Fibroblast of mammary gland (primary cell): ENCODE measurements at places on chromosomes 11 and 22.
A peak's percentile ranks its signal among the peaks of the same experiment; 100 is the strongest.

DNA sequence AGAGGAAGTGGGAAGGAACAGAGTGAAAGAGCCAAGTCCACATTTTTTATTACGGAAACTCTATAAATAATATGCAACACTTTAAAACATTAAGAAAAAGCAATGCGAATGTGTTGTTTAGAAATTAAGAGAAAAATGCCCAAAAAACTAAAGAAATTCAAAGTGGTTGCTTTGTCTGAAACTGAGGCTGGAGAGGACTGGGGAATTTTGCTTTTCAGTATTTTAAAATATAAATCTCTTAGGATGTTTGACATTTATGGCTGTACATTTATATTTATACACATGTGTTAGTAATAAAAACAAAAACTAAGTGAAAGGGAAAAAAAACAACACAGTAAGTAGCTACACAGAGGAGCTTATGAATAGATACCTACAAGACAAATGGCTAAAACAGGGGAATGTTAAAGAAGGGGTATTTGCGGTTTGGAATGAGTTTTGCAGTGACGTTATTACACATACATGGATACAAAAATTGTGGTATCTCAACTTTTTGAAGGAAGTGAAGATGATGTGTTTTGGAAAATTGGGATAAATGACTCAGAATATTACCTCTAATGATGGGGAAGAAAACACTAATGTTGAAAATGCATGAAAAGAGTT, 97.0 kb upstream of the DRD2 start:
- peak; percentile 7 for DNase-seq

DNA sequence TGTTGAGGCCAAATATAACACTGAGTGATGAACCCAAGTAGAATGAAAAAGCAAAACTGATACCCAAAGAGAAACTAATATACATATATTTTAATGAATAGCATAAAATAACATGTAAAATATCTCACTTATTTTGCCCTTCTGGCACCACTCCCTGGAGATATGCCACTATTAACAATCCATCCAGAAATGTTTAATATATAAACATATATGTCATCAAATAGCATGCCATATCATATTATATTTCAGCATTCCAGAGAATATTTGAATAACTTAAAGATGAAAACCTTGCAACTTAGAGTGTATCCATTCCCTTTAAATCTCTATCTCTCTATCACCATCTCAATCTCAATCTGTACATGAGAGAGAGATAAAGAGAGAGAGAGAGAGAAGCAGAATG, 1073.3 kb upstream of the RAG2 start:
- DNase-seq, result no peak

DNA sequence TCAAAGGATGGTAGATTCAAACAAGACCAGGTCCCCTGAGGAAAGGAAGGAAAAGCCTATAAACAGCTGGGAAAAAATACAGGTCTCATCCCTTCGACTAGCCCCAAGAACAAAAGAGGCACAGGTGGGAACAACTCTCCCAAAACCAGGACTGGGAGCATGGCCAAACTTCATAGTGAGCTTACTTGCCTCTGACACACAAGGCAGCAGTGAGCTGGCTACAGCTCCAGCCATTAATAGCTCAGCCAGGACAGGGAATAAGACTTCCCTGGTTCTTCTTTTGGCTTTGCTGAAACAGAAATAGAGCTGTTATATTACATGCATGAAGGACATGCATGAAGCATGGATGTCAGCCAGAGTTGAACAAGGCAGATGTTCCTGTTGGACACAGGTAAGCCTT, at the start of gene OR10A2:
Gene OR10A2 (plus strand): TSS at position 97 of the 400 bp plus-strand sequence. CDS start 6,698 bp downstream, outside the sequence.
- DNase-seq, result peak; percentile 46

GRCh38 chr11:131279654-131280384, 90.6 kb upstream of the NTM start:
- DNase-seq, result peak; percentile 7

- DNase-seq, result no peak
Observed at GRCh38 chr22:24483976-24484545, 11.1 kb upstream of the UPB1 start.

GRCh38 chr11:48041877-48042695, 61.7 kb downstream of the PTPRJ start:
- peak; percentile 42 for DNase-seq

DNA sequence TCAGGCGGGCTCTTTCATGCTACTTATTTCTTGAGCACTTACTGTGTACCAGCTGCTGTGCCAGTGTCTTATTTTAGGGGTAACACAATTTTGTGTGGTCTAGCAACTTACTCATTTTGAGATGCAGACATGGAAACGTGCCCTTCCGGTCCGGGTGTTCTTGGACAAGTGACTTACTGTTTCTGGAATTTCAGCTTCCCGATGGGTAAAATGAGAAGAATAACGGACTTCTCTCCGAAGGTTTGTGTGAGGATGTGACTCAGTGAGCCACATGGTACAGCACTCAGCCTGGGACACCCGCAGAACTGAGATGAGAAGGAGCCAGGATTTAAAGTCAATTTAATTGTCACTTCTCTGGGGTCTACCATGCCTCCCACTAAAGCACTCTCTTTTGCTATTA, 114.5 kb upstream of the SYT13 start:
- DNase-seq, result peak; percentile 82

GRCh38 chr11:70527429-70528045, 129.2 kb downstream of the CTTN start:
- no peak for DNase-seq

DNA sequence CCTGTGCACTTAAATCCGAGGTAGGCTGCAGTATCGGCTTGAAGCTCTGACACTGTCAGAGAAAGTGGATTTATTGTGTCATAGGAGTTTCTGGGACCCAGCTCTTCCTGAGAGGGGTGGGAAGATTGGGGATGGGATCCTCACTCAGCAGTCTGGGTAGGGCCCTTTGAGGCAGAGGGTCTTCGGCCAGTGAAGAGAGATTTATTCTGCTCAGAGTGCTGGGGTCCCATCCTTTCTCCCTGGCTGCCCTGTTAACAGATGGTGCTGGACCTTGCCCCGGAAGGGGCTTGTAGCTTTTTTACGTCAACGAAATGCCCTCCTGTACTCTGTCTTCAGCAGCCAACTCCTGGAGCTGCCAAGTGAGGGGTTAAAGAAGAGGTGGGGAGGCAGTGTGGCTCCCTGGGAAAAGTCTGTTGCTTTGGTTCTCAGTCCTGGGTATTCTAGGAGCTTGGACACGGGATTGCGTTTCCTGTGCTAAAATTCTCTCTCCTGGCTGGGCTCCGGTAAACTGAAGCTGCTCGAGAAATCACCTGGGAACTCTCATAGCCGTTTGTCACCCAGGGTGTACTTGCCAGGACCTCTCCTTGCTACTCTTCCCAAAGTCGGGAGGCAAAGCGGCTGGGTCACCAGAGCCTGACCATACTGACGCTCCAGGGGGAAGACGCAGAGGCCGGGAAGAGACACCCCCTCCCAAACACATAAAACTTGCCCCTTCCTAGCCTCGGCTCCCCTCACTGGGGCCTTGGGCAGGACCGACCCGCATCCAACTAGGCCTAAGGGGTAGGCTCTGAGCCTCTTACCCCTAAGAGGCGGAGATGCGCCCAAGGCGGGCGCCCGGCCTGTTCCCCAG, 806 bp upstream of the SMDT1 start:
- peak; percentile 51 for DNase-seq

DNA sequence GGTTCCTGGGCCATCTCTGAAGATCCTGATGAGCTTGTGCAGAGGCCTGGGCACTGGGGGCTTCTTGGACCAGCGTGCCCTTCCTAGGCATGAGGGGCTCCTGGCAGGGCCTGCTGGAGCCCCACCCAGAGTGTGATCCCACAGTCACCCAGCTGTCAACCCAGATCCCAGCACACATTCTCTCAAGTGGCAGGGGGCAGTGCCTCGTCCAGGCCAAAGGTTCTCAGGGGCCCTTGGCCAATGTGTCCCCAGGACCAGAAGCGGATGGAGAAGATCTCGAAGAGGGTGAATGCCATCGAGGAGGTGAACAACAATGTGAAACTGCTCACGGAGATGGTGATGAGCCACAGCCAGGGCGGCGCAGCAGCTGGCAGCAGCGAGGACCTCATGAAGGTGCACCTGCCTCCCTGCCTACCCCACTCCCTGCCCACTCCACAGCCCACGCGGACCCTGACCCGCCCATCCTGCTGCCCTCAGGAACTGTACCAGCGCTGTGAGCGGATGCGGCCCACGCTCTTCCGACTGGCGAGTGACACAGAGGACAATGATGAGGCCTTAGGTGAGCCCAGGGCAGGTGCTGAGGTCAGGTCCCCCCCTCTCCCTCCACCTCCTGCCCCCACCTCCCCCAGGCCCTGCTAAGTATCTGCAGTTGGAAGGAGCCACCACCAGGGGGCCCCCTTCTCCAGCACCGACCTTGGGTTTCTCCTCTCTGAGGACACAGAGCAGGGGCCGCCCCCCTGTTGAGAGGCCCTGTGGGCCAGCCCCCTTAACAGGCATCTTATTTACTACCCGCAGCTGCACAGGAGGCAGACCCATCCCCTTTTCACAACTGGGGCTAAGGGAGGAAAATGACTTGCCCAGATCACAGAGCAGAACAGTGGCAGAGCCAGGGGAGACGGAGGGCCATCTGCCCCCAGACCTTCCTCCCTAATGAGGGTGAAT, 14.7 kb downstream of the GGA1 start:
- peak; percentile 49 for DNase-seq

GRCh38 chr22:17411213-17411612, 42.0 kb downstream of the CECR2 start:
- DNase-seq, result no peak

GRCh38 chr22:49566693-49567092, 261.0 kb downstream of the BRD1 start:
- no peak for DNase-seq

GRCh38 chr11:79956061-79956460, 515.2 kb upstream of the TENM4 start:
- no peak for DNase-seq

GRCh38 chr11:59302991-59303390, 55.7 kb upstream of the OR5AN1 start:
- DNase-seq, result no peak

- no peak for DNase-seq
Observed at GRCh38 chr22:48333816-48334735, 1493.6 kb downstream of the BRD1 start.

DNA sequence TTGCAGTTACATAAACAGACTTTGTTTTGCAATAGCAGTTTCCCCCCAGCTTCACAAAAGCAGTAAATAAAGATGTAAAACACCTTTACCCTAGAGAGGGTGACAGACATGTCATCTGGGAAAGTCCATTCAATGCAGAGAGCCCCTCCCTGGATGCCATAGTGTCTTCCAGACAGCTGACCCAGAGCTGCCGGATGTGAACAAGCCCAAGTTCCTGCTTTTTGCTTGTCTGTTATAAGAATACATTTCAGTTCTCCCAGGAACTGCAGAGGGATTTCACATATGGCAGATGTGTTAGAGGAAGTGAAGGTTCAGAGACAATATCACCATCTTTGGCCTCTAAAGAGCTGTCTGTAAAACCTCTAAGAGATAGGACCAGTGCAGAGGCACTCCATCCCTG, 48.9 kb downstream of the RELT start:
- DNase-seq, result no peak

DNA sequence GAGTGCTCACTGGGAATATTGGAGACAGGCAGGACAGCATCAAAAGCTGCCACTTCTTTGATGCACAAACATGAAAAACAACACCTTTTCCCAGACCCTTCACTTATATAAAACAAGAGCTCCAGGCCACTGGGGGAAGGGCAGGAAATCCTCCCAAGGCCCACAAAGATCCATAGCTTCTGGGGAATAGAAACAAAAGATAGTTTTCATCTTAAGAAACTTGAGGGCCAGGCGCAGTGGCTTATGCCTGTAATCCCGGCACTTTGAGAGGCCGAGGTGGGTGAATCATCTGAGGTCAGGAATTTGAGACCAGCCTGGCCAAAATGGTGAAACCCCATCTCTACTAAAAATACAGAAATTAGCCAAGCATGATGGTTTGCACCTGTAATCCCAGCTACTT, 15.3 kb downstream of the RTL6 start:
- peak; percentile 25 for DNase-seq

GRCh38 chr11:34013898-34014571, 37.5 kb upstream of the CAPRIN1 start:
- no peak for DNase-seq

DNA sequence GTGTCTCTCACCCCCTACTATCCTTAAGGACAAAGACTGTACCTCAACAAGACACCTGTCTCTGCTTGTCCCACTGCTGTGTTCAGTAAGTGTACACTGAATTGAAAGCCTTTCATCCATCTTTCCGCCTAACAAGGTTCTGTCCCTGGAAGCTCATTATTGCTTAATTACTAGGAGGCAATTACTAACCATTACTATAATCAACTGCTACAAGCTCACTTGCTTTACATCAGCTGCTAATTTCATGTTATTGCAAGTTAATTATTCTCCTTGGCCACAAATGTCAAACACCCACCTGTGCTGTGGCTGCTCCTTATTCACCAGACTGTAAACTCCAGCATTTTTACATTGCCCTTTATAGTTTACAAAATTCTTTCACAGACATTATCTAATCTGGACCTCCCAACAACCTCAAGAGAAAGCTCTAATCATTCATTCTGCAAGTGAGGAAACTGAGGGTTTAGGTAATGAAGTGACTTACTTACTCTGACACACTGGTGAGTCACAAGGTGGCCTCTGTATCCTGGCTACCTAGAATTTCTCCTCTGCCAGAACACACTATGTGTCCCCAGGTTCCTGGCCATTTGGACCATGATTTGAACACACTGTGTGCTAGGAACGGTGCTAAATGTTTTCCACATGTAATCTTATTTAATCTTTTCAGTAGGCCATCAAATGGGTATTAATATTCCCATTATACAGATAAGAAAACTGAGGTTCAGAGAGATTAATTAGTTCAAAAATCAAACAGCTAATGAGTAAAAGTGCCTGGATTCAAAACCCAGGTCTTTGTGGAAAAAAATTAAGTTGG, 66.7 kb downstream of the RAB30 start:
- DNase-seq, result no peak

GRCh38 chr11:46075168-46075567, 46.1 kb downstream of the PHF21A start:
- peak; percentile 76 for DNase-seq

DNA sequence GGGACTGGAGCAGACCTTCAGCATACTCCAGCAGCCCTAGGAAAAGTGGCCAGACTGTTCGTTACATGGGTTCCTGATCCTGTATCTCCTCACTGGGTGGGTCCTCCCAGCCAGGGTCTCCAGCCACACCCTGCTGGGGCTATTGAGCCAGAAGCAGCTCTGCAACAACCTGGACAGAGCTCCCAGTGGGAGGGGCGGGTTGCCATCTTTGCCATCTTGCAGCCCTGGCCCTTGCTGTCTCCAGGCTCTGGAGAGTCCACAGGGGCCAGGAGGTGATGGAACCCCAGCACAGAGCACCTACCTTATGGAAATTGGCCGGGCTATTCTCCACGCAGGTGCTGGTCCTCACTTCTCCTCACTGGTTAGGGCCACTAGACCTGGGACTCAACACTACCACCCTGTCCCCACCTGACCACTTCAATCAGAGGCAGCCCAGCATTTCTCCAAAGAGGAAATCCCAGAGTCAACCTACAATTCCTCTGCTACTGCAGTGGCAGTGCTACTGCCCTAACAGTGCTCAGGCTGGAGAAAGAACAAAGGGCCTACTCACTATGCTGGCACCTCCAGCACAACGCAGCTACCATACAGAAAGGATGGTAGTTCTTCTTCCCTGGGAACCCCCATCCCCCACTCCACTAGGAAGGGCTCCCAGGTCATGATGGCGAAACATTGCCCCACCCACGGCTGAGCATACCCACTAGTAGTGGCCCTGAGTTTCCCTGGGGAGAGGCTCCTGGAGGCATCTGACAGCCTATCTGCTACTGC, 290.2 kb upstream of the NCAM1 start:
- DNase-seq, result no peak
